Ascending aorta (tissue), 2 donors: ENCODE measurements at places on chromosomes 13 and 19.

DNA sequence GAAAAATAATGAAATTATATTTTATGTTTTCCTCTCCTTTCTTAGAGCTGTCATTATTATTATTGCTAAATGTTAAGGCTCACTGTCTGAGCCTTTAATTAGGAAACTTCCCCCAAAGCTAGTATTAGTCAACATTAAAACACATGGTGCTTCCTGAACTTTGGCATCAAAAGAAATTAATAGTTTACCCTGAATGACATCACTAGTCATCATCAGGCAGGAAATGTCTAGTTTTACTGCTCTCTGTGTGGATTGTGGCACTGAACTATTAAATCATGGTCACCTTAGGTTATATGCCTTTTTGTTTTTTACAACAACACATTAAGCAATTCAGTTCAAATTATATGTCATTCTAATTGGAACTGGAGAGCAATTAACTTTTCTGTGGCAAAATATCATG lies 595.5 kb downstream of the SLITRK1 start:
- DNase-seq = no peak

DNA sequence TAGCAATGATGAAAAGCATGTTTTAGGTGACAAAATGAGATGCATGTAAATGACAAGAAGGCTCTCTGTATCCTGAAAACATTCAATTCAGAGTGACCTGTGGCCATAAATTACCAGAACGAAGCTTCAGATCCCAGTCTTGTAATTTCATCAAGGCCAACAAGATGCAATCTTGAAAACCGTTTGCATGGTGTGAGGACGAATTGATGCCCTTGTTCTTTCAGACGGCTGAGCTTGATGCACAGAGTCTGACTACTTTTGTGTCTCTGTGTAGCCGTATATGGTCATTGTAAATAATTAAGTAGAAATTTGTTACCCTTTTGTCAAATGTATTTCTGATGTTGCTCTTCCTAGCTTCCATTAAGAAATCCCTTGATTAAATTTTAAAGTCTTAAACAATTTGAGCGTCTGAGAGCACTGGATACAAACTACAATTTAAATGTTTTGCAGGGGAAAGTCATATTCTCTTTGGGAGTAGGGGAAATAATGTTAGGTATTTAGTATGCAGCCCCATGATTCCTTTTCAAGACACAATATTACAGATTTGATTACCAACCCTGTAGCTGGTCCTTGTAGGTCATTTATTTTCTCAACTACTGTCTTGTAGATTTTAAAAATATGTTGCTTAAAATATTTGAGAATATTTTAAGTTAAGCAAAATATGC lies 125.8 kb upstream of the PCDH9 start:
- no peak for DNase-seq

- no peak for DNase-seq
Observed at GRCh38 chr13:74111399-74111798, 22.8 kb downstream of the KLF12 start.

DNA sequence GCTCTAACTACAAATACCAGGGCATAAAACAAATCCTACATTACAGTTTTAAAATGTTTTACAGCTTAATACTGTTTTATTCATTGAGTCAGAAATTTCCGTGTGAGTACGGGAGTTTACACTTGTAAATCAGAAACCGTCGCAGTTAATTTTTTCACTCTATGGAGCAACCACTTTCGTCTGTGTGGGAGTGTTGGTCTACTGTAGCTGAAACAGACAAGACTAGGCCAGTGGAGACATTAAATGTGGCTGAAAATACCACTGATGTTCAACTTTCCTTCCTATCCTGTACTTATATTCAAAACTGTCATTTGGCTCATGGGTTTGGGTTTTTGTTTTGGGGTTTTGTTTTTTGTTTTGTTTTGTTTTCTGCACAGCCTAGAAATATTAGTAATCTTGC lies 268.7 kb downstream of the DCT start:
- DNase-seq = no peak

GRCh38 chr19:17321655-17322489 lies 12.5 kb downstream of the DDA1 start:
- DNase-seq = no peak

DNA sequence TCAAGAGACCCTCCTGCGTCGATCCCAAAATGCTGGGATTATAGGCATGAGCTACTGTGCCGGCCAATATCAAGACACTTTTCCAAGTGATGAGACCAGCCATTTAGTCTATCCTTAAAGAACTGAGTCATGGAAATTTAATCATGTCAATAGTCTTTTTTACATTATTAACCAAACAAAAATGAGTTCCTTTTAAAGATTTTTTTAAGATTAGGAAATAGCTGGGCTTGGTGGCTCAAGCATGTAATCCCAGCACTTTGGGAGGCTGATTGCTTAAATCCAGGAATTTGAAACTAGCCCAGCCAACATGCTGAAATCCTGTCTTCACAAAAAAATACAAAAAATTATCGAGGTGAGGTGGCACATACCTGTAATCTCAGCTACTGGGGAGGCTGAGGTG lies 16.7 kb upstream of the ZNF564 start:
- no peak for DNase-seq
